ENCODE measurements at places on chromosomes 16 and 17. TPM values are rescaled to one million over a fixed set of nuclear protein-coding genes. Genes with fewer than 3 reads are reported as not detected.
A peak's percentile ranks its signal among the peaks of the same experiment; 100 is the strongest.

PRAC2 gene
- 9.5 TPM for total RNA-seq

CIITA gene
- total RNA-seq = not detected

SCN4A gene
- total RNA-seq = not detected

- DNase-seq = peak; percentile 65
These were observed 197.1 kb upstream of the RPL38 start for GRCh38 chr17:74006371-74006770.

DNA sequence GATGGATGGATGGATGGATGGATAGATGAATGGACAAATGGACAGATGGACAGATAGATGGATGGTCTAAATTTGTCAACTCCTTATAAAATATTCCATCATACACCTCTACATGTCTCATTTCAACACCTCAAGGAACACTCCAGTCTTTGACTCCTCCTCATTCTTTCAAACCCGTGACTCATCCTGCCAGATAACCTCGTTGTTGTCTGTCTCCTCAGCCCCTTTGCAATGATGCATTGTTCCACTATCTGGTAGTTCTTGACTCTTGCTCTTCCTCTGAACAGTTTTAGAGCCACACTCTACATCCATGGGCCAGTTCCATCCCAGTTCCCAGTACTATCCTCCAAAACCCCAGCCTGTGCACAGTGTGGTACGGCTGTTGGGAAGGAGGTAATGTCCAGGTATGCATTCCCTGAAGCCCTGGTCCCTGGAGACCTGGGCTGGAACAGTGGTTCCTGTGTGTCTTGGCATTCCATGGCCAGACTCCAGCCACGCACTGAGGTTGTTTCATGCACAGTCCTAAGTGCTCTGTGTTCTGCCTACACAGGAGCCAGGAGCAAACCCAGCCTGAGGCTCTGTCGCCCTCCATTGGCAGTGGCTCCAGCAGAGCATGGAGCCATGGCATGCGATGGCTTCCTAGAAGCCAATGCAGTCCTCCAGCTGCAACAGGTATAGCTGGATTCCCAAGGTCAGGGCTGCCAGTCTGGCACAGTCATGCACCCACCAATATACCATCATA is 105.7 kb downstream of the C17orf67 start:
- no peak for DNase-seq

DNA sequence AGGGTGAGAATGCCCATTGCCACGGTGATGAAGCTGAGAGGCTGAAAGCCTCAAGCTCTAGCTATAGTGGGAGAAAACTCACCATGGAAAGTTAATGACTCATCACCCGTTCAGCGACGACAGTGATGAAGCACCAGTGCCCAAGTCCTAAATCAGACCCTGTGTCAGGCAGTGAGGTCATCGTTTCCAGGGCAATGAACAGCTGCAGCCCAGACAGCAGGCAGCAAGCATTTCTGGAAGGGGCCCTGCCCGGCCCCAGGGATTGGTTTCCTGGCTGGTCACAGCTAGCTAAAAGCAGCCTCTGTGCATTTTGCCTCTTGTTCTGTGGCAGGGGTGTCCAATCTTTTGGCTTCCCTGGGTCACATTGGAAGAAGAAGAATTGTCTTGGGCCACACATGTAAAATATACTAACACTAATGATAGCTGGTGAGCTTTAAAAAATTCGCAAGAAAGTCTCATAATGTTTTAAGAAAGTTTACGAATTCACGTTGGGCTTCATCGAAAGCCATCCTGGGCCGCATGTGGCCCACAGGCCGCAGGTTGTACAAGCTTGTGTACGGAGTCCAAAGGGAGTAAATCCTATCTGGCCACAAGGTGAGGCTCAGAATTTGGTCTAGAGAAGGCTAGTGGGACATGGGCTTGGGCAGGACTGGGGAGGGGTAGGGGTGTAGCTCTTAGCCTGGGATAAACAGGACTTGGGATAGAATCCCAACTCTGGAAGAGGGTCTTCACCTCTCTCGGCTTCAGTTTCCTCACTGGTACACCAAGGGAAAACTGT is 40.6 kb downstream of the MIS12 start:
- DNase-seq = no peak

GRCh38 chr17:18233803-18234518 is 8.5 kb downstream of the LLGL1 start:
- no peak for DNase-seq
